Activated naive CD4-positive, alpha-beta T cell treated with anti-CD3 and anti-CD28 coated beads, Interleukin-2, amount 50 U/mL, for 72 hours (primary cell): ENCODE measurements at places on chromosomes 4 and X. TPM values are rescaled to one million over a fixed set of nuclear protein-coding genes. Genes with fewer than 3 reads are reported as not detected.

TBX22 gene
- total RNA-seq, result not detected

BTC gene
- not detected for total RNA-seq

DNA sequence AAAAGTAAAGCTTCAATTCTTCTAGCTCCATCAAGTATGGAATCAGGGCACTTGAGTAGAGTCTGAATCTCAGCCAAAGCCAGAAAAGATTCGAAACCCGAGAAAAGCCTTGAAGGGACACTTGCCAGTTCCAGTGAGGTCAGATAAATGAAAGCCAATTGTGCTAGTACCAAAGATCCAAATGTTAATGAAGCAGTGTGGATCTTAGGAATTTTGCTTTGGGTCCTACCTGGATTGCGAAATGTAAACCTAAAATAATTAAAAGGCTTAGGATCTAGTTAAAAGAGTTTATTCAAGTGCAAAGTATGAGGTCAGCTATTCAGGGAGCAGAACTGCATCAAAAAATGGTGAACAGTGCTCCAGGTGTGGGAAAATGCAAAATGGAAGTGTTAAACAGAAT is 552.6 kb downstream of the NAP1L3 start:
- no peak for DNase-seq

- DNase-seq, result no peak
These were observed 294.1 kb upstream of the SFRP2 start for GRCh38 chr4:154082760-154083535.

- DNase-seq, result no peak
These were observed 123.3 kb upstream of the TBL1X start for GRCh38 chrX:9341291-9342201.
